ENCODE measurements at places on chromosomes 3 and 15.

- no peak for DNase-seq
Observed at GRCh38 chr3:27642796-27643195, 79.3 kb downstream of the EOMES start.

- no peak for DNase-seq
Observed at GRCh38 chr15:38312190-38312589, 59.6 kb downstream of the SPRED1 start.

DNA sequence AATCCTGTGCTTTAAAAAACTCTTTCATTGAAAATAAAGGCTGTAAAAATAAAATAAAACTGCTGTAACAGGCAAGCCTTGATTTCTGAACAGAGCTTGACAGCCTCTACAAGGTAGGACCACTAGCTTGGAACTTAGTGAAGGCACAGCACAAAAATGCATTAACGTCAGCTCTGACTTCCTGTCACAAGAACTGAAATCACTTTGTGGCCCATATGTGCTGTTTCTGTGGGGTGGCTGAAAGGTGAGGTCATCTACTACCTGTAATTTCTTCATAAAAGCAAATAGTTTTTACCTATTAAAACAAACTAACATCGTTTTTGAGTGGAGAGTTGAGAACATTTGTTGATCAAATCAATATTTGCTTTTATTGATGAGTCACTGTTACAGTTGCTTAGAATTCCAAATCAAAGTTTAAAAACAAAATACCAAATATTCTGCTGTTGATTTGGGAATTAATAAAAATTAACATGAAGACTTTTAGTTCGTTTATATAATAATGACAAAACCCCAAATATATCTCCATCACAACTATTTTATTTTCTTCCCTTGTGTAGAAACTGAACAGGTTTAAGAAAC lies 1034.1 kb downstream of the MCTP2 start:
- DNase-seq: no peak

DNA sequence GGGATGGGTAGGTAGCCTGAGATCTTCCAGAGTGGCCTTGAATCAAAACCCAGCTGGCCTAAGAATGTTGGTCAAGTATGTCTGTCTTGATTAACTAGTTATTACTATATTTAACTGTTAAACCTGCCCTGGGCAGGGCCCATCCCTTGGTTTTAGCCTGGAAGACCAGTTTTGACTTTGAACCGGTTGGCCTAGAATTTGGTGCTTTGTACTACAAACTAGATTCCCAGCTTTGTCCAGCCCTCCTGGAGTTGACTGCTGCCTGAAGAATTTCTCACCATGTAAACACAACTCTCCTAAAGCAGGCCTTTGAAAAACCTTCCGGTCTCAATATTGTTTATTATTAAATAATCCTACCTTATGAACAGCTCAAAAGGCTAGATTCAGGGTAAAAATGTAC lies 16.0 kb downstream of the C15orf62 start:
- DNase-seq: no peak

DNA sequence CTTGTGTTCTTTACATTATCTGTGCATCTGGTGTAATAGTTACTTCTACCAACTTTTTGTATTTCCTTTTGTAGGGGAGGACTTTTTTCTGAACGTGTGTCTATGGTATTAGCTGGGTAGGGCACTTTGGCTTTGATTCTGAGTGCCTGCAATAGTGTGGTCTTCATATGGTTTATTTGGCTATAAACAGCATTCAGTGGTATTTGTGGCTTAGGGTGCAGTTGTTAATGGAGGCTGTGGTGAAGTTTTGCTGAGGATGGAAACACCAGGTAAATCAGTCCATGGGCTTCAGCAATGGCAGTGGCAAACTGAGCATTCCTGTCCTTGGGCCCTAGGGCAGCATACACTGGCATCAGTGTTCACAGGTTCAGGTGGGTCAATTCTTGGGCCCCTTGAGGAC lies 230.6 kb upstream of the CTNNB1 start:
- no peak for DNase-seq

DNA sequence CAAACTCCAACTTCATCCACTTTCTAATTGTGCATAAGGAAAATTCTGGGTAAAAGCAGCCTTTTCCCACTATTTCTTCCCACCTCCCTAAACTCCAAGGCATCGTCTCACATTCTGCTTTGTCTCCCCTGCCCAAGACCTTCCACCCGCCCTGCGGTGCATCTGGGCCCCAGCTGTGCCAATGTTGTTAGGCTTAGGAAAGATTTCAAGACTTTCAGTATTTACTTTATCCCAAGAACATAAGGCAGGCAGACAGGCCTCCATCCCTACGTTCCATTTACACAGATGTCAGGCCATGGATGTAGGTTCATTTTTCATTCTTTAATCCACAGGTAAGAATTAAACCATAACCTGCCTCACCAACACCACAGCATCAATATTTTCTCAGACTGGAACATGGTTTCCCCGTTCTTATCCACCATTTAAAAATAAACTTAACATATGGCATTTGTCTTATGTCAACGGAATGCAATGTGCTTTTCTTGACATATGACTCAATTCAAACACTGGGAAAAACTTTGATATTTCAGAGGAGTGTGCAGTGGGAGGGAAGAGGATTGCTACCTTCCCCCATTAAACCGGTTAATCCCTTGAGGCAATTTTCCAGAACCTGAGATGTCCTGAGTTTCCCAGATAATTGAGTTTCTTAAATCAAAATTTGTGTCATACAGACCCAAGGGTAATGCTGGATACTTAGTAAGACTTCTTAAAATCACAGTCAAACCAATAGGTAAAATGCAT lies 238.0 kb upstream of the LRIG1 start:
- no peak for DNase-seq

- no peak for DNase-seq
Observed at GRCh38 chr3:171309906-171310359, 150.3 kb downstream of the TNIK start.

- DNase-seq: no peak
Observed at GRCh38 chr3:166123088-166123487, 285.9 kb upstream of the BCHE start.

GRCh38 chr3:35733341-35733740 lies 94.0 kb downstream of the ARPP21 start:
- no peak for DNase-seq

DNA sequence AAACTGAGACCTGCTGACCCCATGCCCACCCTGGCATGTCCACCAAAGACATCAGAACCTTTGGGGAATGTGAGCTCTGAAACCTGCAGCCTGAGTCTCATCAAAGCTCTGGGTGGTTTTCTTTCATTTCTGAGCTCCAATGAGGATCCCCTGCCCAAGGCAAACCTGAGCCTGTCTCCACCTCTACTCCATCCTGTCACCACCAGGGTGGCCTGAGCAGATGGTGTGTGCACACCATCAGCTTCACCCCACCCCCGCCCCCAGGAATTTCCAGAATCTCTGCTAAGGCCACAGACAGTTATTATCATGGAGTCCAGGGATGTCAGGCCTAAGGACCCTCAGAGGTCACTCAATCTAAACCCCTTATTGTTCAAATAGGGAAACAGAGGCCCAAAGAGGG lies 1.3 kb downstream of the XIRP1 start:
- no peak for DNase-seq

DNA sequence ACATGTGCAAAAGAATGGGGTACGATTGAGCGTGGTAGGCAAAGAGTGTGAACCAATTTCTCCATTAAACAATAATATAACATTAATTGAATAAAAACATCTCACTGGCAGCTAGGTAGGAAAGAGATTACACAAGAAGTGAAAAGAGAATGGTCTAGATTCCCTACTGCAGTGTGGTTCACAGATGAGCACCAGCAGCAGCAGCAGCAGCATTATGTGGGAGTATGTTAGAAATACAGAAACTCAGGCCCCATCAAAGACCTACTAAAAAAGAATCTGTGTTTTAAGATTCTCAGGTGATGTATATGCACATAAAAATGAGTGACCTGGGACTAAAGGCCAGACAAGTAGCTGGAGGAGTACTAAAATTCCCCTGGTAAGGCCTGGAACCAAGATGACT lies 118.2 kb downstream of the ADAM10 start:
- no peak for DNase-seq

DNA sequence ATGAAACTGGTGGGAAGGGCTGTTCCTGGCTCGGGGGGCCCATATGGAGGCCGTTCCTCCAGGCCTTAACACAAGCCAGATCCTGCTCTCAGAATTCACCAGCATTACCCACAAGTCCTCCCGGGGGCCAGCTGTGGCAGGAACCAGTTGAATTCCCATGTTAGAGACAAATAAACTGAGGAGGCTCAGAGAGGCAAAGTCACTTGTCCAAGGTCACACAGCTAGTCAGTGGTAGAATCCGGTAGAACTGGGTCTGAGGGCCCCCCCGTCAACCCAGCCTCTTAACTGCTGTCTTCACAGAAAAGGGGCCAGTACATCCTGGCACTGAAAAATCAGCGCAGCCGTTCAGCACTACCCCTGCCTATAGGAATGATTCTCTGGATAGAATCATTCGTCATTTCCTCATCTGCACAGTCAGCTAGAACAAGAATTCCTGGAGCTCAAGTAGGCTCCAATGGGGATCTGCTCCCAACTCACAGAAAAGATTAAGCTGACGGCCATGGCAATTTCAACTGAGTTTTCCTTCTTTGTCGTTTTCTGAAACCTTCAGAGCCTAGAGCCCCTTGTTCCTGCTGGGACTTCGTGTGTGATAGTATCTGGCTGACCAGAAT lies 12.2 kb upstream of the TSEN2 start:
- DNase-seq: no peak

- no peak for DNase-seq
Observed at GRCh38 chr3:120497336-120497735, 46.5 kb upstream of the FSTL1 start.

- no peak for DNase-seq
Observed at GRCh38 chr3:129617381-129618185, 11.1 kb upstream of the PLXND1 start.

DNA sequence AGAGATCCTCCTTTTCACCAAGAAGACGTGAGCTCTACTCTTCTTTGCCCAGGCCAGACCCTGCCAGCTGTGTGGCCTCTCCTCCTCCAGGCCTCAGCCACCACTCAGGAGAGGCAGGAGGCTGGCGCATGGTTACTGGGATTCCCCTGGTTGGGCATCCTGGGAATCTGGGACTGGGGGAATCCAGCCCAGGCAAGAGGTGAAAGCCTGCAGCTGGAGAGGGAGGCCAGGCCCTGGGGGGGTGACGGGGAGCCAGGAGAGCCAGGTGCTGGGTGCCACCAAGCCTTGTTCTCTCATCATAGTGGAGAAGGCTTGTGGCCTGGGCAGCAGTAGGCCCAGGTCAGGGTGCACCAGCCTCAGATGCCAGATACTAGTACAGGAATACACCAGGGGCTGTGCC lies 6.2 kb downstream of the CCDC9B start:
- no peak for DNase-seq

DNA sequence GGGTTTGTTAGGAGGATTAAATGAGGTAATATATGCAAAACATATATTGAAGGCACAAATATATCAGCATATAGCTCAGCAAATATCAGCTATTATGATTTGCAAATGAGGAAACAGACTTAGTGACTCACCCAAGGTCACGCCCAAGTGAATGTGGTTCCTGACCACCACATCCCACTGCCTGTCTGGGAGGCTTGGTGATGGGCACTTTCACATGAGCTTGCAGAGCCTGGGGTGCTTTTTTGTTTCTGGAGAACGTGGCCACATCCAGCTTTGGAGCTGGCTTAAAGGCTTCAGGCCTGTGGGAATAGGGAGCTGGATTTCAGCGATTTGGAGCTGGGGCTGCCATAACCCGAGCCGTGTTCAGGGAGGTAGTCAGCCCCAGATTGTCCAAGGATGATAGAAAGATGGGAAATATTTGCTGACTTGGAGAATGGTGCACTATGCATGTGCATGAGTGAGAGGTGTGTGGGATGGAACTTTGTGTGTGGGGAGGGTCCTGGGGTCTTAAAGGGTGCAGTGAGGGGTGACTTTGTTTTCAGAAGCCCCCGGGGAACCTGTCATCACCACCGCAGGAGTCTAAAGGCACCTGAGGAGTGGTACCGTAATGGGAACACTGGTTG lies 12.0 kb upstream of the FGD5 start:
- DNase-seq: peak; percentile 47

- no peak for DNase-seq
Observed at GRCh38 chr3:111581403-111582119, 13.6 kb downstream of the ZBED2 start.

DNA sequence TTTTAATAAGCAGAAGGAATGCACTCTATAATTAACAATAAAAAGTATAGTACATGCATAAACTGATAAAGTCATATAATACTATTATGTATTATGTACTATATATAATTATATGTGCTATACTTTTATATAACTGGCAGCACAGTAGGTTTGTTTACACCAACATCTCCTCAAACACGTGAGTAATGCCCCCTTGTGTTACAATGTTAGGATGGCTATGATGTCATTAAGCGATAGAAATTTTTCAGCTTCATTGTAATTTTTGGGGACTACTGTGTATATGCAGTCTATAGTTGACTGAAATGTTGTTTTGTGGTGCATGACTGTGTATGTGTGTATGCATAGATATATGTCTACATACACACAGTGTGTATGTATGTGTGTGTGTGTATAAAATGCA lies 100.6 kb downstream of the SLMAP start:
- no peak for DNase-seq

DNA sequence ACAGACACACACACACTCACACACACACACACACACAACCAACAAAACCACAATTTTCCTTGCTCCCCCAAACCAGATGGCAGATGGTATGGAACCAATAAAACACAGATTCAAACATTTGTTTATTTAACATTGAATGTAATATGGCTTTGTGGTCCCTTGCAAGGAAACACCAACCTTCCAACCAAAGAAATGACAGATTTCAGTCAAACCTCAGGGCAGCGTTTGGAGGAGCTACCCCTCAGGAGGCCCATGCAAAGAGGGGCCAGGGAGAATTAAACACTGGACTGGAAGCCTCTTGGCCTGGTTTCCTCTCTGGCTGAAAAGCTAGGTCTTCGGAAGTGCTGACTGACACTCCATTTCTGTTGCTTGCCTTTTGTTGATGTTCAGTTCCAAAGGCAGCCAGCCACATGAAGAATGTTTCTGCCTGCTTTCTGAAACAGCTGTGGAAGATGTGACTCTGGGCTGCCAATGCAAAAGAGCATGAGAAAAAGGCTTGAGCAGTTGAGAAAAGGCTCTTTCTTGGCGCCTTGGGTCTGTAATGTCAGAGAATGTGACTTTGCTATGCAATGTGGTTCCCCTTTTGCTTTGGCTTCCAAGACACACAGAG lies 296.1 kb downstream of the RPLP1 start:
- DNase-seq: no peak

GRCh38 chr15:58432401-58432800 lies 610 bp downstream of the LIPC start:
- DNase-seq: no peak

Measured in CD4-positive, alpha-beta T cell treated with Interleukin-15 for 1 hour (primary cell).